ENCODE measurements at places on chromosomes 3 and 15.
A peak's percentile ranks its signal among the peaks of the same experiment; 100 is the strongest.

GRCh38 chr3:171462224-171462623, 2.0 kb upstream of the TNIK start:
- DNase-seq = no peak

DNA sequence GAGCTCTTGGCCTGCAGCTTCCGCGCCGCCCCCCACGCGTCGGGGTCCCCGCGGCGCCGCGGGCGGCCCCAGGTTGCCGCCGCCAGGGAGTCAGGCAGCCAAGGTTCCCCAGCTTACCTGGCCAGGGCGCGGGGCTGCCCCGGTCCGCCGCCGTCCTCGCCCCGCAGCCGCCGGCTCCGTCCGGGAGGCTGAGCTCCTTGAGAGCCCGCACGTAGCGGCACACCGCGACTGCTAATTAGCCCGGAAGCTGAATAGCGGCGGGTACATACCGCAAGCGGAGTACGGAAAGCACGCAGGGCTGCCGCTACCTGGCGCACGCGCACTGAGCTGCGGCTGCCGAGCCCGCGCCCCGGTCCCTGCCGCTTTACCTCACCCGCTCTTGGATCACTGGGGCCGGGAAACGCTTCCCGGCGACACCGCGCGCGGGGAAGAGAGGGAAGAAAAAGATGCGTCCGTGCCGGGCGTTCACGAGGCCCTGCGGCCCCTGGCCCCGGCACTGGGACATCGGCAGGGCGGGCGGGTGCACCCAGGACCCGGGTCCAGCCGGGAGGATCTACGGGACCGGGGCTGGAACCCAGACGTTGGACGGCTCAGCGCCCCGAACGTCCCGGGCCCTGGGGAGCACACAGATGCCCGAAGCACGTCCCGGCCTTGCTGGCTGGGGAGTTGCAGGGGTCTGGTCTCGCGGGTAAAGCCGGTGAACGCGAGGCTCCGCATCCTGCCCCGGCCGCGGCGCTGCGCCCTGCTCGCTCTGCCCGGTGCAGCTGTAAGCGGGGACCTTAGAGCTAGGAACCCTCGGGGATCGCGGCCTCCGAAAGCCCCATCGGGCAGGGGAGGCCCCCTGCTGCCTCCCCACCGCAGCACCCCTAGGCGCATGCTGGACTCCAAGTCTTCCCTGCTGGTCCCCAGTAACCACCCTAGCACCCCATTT, at the start of gene GOLGA8B:
Gene GOLGA8B (minus strand): TSS at position 253 of the 931 bp plus-strand sequence. CDS start 47,739 bp downstream, outside the sequence.
- DNase-seq = peak; percentile 55

DNA sequence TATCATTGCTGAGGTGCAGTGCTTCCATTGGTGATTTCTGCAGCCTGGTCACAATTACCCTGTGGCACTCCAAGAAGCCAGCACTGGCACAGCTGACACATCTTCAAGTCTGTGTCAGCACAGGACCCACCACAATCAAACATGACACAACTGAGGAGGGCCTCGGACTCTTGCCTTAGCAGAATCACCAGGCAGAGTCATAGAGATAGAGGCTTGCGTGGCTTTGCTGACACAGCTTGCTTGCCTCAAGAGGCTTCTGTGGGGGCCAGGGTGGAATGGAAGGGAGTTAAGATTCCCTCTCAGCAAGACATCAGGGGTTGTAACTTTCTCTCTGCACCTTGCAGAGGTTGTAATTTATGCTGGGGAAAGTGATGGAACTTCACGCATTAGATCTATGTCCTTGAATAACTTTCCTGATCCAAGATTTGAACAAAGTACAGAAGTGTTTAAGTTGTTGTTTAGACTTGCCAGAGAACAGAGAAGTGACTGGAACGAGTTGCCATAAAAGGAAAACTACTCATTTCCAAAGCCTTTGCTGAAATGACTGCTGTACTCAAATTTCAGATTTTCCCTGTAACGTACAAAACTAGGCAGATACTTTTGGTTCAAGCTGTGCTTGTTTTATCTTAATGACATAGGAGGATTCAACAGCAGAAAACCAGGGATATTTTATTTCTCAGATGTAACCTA, 170.7 kb downstream of the DIPK2A start:
- DNase-seq = peak; percentile 71

DNA sequence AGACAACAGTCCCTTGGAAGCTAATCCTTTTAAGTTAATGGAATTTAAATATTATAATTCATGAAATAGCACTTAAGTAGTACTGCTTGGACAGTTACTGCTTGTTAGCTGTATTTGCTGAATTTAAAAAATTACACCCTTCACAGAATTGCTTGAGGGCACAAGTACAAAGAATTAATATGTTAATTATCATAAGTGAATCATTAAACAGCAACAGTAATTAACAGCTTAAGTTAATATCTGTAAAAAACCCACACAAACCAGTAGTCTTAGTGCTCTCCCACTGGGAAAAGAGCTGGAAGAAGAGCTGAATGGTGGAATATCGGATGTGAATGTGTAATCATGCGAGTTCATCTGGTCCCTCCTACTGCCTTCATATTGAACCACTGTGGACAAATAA, 232.0 kb downstream of the CD47 start:
- DNase-seq = no peak

DNA sequence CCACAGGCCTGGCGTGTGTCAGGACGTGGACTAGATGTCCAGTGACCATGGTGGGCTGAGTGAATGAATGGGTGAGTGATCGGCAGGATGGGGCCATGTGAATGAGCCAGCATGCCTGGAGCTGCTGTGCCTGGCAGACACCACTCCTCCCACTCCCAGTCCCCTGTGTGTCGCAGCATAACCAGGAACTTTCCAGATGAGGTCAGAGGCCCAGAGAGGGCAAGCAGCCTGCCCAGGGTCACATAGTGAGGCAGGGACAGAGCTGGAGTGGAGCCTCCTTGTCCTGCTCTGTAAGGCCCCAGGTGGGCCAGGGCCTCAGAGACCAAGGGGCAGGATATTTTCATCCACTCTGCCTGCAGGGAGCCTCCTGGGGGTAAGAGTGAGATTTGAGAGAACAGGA, 6.4 kb downstream of the IQSEC1 start:
- no peak for DNase-seq

DNA sequence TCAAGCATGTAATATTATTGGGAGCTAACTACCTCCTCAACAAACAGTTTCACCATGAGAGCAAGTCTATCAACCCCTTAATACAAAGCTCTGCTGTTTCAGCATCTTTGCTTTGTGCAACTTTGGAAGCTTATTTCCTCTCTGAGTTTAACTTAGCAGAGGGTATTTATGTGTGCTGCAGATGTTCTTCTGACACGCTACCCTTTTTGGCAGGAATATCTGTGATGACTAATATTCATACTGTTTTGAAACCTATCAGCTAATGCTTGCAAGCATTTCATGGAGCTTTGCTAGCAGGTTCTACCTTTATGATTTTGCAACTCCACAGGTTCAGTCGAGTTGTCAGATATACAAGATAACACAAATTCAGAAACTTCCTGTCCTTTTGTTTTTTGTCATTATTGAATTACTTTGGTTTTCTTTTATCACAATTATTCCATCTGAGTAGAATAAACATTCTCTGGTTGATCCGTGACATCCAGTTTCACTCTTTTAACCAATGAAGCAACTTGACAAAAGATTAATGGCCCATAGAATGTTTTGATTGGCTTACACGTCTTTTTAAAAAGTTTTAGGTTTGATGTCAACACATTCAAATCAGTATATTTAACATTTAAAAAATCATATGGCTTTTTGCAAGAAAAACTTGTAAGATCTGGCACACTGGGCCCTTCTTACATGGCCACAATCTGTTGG, 1.7 kb upstream of the SLC9A9 start:
- DNase-seq = peak; percentile 84

DNA sequence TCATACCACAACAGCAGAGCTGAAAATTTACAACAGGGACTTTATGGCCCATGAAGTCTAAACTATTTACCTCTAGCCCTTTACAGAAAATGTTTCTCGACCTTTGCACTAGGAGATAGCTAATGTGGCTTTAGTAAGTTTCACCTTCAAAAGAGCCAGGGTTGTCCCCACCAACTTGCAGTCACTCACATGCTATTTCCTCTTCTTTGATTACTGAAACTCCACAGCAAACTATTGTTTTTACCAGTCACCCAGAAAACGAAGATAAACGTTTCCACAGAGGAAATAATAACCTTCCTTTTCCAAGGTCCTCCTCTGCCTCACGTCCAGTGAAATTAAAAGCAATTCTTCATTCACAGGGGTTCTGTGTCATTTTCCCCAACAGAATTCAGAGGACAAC, 48.2 kb downstream of the WWTR1 start:
- DNase-seq = no peak

All from amniotic epithelial cell (primary cell).